ENCODE measurements at places on chromosomes 5 and 9.
A peak's percentile ranks its signal among the peaks of the same experiment; 100 is the strongest.

- no peak for DNase-seq
Observed at GRCh38 chr9:106954974-106955850, 92.2 kb downstream of the ZNF462 start.

DNA sequence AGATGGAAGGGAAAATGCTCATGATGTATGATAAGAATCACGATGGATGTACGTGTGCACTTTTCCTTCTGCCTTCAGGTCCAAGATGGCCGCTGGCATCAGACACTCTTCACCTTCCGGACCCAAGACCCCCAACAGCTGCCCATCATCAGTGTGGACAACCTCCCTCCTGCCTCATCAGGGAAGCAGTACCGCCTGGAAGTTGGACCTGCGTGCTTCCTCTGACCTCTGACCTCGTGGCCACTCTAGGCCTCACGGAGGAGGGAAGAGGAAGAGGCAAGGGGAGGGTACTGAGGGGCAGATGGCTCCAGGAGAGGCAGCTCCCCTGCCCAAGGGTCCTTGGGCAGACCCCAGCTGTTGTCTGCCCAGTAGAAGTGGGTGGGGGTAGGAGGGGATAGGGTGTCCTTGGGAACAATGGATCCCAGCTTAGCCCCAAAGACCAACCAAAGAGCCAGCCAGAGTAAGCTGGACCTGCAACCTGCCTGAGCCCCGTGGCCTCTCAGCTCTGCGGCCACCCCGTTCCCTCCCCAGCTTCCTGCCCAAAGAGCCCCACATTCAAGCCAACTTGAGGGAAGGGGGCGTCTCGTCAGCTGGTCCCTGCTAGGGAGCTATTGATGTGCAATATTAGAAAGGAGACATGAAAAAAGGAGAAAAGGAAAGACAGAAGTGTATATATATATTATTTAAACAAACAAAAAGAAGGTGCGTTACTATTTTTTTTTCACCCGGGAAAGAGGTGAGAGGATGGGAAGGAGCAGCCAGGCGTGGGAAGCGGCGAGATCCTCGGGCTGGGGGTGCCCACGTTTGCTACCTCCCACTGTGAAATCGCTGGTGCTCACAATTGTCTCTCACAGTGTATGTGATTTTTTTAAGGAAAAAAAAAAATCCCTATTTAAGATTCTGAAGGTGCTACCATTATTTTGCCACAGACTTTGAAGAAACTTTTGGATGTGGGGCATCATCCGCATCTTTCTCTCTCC is 12.1 kb upstream of the ORM1 start:
- DNase-seq: no peak

DNA sequence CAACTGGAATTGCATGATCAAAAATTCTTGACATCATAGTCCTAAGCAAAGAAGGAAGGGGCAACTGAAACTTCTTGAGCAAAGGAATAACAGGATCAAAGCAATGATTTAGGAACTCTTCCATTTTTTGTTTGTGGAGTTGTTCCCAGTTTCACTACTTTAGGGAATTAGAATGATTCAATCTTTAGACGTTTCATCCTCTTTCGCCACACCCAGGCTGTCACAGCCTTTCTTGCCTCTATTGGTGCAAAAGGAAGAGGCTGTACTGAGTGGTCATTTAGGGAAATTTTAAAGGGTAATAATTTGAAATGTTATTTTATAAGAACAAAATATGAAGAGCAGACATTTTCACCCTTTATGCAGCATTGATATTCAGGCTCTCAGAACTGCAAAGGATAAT is 1026.0 kb upstream of the ARRDC3 start:
- no peak for DNase-seq

DNA sequence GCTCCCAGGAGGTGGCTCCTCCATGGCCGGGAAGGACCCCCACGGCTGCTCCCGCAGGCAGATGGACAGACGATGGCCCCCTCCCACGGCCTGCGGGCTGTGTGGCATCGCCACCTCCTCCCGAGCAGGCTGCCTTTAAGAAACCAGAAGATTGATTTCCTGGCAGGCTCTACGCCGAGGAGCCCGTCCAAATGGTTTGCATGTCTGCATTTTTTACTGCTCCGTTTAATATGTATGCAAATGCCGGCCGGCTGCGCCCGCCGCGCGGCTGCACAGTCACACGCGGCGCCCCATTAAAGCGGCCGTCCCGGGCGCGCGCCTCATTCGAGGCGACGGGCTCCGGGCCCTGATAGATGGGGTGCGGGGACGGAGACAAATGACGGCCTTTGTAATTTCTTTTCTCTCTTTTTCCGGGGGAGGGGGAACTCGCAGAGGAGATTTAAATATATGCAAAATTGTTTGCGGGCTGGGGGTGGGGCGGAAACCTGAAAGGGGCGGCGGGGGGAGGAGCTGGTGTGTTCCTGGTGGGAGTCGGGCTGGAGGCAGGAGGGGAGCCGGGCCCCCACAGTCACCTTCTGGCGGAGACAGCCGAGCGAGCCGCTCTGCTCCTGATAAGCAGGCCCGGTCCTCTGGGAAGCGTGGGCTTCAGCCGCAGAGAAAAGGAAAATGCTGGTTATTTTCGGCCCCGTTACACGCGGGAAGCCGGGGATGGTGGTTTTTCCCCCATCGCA is 158.7 kb upstream of the IER5L start:
- peak; percentile 53 for DNase-seq

GRCh38 chr9:107211284-107211923 is 71.7 kb upstream of the RAD23B start:
- no peak for DNase-seq

DNA sequence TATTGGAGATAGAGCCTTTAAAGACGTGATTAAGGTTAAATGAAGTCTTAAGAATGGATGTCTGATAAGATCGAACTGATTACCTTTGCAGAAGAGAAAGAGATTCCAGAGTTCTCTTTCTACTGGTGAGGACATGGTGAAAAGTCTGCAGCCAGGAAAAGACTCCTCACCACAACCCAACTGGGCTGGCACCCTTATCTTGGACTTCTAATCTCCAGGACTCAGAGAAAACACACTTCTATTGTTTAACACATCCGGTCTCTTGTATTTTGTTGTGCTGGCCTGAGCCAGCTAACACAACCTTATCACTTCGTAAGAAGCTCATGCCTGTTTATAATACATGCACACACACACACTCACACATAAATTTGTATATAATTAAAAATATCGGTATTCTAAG is 489.1 kb downstream of the PRDM9 start:
- no peak for DNase-seq

GRCh38 chr9:107218829-107219485 is 64.1 kb upstream of the RAD23B start:
- DNase-seq: no peak

- DNase-seq: no peak
Observed at GRCh38 chr9:137015976-137016375, 12.1 kb downstream of the ABCA2 start.

DNA sequence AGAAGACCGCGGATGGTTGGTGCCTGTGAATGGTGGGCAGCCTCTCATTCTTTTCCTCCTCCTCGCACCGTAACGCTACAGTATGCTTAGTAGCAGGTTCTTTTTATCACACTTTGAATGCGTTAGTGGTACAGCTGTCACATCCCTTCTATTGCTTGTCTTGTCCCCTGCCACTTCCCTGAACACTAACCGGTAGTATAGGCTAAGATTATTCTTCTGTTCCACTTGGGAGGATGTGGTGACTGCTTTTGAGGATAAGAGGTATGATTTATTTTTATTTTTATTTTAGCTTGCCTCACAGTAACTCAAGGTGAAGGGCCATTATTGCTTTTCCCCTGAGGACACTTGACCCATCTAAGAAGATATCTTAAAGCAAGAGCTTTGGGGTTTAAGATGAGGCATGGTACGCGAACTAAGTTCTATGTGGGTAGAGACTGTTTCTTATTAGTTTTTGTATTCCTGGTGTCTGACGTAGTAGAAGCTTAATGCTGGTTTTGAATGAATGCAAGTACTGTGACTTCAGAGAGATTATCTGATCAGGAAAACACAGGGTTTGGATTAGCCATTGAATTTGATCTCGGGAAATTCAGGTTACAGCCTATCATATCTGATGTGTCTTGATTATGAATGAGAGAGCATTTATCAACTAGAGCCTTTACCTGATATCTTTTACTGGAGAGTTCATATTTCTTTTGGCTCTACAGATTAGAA is 951 bp downstream of the UNC13B start:
- DNase-seq: no peak

- DNase-seq: no peak
Observed at GRCh38 chr9:81717061-81717746, 27.9 kb upstream of the TLE1 start.

DNA sequence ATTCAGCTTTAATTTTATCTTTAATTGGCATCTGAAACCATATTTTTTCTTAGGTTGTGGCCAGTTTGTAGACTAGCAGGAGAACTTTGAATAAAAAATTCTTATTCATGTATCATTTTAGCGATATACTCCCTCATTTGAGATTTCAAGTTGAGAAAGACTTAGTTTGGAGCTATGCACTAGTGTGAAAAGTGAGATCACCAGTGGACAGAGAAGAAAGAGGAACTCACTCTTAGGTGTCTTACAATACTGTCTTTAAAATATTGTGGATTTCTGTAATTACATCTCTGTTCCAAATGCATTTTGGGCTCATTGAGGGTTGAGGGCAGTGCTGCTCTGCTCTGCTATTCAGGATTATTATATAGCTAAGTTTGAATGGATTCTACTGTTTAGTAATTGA is 54.7 kb downstream of the NAA35 start:
- no peak for DNase-seq

GRCh38 chr5:75856056-75856455 is 138.8 kb upstream of the POC5 start:
- no peak for DNase-seq

- DNase-seq: no peak
Observed at GRCh38 chr5:67728326-67728890, 487.1 kb upstream of the PIK3R1 start.

- DNase-seq: no peak
Observed at GRCh38 chr5:22643356-22643755, 209.8 kb downstream of the CDH12 start.

DNA sequence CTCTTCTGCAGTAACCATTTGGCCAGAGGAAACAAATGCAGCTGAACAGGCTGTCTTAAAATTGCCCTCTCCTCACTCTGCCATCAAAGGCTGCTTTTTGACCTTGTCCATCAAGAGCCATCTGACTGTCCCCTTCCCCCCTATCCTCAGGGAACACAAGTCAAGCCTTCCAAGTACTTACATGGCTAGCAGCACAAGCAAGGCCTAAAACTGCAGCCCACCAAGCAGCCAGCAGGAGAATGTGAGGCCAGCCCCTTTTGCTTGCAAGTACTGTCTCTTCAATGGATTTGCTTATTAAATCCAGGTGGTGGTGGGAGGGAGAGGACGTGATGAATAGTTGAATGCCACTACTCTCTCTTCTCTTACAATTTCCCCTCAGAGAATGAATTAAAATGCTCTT is 83.5 kb downstream of the HTR1A start:
- DNase-seq: no peak

DNA sequence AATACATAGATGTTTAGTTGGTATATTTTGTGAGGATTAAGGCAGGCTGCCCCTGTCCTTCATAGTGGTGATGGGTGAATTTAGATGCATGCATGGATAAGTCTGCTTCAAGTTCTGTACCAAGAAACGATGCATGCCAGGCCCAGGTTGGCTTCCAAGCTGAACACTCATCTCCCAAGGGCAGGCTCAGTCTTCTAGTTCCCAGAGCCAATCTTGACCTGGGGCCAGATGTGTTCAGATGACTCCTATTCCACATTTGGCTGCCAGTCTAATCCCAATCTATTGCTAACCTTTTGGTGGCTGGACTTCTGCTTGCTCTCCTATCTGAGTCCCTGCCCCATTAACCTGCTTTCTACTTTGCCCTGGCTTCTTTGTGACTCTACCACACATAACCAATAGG is 18.5 kb upstream of the SNAPC3 start:
- no peak for DNase-seq

- DNase-seq: no peak
Observed at GRCh38 chr5:132257131-132258101, at the start of gene PDLIM4. Gene PDLIM4, plus strand, starts transcription at chr5:132257696. Its CDS starts 39 bp downstream, at chr5:132257735.

DNA sequence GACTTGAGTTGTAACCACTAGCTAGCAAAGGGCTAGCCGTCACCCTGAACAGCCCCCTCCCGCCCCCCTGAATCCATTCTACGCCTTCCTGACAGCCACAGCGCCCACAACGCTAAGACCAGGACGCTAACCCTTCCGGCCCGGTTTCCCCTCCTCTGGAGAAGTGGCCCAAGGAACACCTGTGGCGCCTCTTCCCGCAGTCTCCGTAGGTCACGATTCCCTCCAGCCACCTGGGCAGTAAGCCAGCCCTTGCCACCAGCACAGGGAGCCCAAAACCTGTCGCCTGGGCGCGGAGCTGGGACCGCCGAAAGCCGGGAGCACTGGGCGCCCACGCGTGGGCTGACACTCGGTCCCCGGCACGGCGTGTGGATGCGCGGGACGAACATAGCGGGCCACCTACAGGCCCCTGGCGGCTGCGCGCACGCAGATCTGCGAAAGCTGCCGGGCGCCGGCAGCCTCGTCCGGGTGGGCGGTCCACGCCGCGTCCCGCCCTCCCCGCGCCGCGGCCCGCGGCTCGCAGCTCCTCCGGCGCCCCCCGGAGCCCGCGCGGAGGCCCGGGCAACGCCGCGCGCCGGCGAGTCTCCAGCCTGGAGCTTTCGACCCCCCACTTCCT is 596 bp downstream of the IRF1 start:
- DNase-seq: peak; percentile 71

GRCh38 chr5:80254767-80255430 is 949 bp downstream of the SERINC5 start:
- DNase-seq: peak; percentile 50

- peak; percentile 51 for DNase-seq
Observed at GRCh38 chr5:7869474-7870136, 657 bp downstream of the MTRR start.

- DNase-seq: no peak
Observed at GRCh38 chr5:156272139-156272538, 54.8 kb upstream of the SGCD start.

GRCh38 chr9:73995836-73996235 is 501.3 kb upstream of the RORB start:
- no peak for DNase-seq
